ENCODE measurements at places on chromosomes 7 and 10.

DNA sequence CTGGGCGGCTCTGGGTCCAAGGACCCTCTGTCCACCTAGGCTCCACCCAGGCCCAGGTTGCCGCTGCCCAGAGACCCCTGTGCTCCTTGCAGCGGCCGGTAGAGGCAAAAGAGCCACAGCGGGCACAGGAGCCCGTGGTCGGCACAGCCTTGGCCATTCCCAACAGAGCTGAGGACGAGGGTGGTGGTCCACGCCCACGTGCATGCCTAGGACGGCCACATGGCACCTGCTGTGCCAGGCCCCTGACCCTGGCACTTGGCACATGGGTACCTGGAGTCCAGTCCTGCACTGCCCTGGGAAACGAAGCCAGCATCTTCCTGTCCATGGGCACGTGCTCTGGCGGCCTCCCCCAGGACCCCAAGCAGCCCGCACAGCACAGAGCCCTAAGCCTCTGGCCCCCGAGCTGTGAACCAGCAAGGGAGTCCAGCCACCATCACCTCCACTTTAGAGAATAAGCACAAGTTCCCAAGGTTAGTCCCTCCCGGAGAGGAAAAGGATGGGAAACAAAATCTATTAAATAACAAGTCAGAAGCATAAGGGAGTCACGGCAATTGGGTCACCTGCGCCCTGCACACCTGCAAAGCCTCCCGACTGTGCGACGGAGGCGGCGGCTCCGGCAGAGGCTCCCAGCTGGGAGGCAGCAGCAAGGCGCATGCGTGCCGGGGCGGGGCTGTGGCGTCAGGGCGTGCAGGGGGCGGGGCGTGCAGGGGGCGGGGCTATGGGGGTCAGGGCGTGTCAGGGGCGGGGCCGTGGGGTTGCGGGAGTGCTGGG, 59.1 kb downstream of the STK32C start:
- DNase-seq = peak; percentile 66

- no peak for DNase-seq
These were observed 26.3 kb downstream of the GPR141 start for GRCh38 chr7:37709631-37710509.

DNA sequence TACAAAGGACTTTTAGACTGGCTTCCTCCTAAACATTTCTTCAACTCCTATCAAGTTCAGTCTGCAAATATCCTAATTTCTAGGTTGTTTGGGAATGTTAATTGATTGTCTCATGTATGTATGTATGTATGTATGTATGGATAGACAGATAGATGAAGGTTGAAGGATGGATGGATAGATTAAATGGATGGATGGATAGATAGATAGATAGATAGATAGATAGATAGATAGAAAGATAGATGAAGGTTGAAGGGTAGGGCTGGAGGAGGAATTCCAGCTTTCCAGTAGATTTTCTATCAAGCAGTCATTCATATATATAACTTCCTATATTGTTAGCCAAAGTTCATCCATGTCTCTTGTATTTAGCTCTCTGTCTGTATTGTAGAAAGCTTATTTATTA, 85.8 kb downstream of the KAT6B start:
- no peak for DNase-seq

DNA sequence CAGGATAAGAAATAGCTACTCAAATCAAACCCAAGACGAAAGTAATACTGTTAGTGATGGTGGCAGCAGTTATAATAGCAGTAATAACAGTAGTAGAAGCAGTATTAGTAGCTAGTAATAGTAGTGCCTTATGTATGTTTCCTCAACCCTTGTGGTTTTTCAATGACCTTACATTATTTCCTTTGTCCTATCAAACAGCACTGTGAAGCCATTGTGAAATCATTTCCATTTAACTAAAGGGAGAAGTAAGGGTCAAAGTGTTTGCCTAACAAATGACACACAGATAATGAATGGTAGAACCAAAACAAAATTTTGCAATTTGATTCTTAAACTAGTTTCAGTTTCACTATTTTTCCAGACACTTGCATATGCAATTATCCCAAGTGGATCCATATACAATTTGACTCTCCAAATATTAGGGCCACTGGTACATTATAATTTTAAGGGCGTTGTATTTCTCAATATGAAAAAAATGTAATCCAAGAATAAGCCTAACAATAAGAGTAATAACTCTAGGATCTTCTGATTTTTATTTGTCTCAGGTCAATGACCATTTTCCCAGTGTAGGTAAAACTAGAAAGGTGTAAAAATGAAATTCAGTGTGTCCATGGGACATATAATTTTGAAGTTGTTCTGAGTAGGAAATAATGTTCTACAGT, 33.7 kb upstream of the TMEM26 start:
- DNase-seq = no peak

DNA sequence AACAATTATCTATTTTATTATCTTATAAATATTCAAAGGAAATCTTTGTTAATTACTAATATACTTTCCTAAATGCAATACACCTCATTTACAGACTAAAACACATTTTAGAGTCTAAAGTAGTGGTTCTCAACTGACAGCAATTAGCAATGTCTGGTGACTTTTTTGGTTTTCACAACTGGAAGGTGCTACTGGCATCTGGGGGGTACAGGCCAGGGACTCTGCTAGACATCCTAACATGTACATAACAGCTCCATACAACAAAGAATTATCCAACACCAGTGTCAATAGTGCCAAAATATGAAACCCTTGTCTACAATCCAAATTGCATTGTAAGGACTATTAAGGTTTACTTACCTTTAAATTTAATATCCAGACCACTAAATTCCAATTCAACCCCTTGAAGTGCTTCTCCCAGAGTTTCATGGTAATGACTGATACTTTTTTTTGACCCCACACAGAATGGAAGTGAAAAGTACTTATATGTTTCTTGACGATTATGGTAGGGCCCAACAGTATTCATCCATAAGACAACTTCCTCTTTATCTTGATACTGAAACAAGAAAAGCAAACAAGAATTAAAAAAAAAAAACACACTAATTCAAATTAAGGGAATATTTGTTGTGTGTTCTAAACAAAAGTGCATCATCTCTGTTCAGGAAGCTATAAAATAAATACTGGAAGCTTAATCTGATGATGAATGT, 10.4 kb downstream of the TM9SF3 start:
- DNase-seq = no peak

GRCh38 chr10:24451325-24451820, 242.4 kb downstream of the KIAA1217 start:
- no peak for DNase-seq

DNA sequence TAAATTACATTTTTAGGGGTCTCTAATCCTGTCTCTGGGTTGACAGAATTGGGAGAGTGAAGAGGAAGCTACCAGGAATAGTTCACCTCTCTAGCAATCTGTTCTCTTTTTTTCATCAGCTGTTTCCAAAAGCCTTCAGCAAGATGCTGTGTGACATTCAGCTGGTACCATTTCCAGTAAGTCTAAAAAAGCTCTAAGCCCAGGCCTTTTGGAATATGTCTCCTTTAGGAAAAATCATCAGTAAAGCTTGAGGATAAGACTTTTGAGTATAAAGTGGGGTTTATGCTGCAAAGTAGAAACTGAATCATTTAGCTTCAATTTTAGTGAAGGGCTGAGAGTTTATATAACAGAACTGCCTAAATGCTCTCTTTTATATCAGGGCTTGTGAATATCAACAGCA, 81.5 kb downstream of the CCNY start:
- DNase-seq = peak; percentile 19

- no peak for DNase-seq
These were observed 18.7 kb downstream of the HERPUD2 start for GRCh38 chr7:35676211-35676610.

DNA sequence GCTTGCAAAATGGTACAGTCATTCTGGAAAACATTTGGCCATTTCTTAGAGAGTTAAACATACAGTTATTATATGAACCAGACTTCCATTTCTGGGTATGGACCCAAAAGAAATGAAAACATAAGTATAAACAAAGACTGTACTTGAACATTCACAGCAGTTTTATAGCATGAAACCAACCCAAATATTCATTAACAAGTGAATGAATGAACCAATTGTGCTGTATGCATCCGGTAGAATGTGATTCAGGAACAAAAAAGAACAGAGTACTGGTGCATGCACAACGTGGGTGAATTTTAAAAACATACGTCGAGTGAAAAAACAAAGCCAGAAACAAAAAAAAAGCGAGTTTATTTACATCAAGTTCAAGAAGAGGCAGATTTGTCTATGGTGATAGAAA, 1085.8 kb upstream of the AUTS2 start:
- DNase-seq = no peak

DNA sequence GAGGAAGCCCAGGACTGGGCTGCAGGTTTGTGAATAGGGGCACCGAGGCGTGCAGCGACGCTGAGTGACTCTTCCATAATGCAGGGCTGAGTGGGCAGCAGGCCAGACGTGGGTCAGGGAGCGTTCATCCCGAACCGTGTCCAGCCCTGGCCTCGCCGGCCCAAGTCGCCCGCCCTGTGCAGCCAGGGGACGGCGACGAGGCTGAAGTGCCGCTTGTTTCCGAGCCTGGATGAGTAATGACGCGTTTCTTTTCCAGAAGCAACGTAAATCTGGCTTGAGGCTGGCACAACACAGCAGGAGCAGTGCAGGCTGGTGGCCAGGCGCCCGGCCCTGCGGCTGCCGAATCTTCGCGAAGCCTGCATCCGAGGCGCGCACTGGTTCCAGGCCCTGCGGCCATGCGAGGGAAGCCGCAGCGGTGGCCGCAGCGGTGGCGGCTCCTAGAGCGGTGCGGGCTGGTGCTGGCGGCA, 74.0 kb upstream of the SEC61G start:
- no peak for DNase-seq

DNA sequence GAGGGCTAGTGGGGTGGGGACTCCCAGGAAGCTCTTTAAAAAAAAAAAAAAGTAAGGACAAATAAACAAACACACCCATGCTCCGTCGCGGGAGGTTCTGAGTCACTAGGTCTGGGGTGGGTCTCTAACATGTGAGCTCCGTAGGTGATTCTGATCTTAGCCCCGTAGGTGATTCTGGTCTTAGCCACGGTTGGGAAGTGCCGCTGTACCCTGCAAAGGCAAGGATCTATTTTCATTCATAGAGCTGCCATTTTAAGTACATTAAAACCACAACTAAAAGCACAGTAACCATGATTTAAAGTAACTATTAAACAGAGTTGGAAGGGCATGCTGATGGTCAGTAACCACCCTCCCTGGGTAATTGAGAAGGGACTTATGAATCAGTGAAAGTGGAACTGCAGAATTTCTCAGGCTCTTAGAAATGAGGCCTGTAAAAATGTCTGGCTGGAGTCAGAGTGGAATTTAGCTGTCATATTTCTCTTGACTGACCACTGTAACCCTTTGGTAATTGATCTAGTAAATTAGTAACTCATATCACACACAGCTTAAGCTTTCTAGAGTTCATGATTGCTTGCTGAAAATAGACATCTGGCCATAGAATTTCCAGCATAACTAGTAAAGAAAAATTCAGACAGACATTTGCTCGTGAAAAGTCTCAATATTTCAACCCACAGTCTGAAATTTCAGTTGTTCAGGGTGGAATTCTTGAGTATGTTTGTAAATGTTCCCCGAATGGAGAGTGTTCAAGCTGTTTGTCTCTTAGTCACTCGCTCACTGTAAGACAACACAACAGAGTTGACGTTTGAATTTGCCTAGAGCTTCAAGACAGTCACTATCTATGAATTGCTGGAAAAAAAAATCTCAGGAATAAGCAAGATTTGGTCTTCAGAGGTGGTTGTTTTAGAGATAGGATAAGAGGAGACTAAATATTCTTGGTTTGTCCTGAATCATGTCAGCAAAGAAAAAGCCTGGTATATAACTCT, 34.2 kb upstream of the TCF7L2 start:
- DNase-seq = no peak

GRCh38 chr10:119165171-119166117, at the start of gene SFXN4:
SFXN4 (minus strand) TSS chr10:119165714; CDS start chr10:119165647, 67 bp downstream.
- peak; percentile 78 for DNase-seq
